ENCODE measurements at places on chromosomes 3 and 15.
A peak's percentile ranks its signal among the peaks of the same experiment; 100 is the strongest.

- no peak for DNase-seq
These were observed 26.4 kb upstream of the APEH start for GRCh38 chr3:49647741-49648140.

DNA sequence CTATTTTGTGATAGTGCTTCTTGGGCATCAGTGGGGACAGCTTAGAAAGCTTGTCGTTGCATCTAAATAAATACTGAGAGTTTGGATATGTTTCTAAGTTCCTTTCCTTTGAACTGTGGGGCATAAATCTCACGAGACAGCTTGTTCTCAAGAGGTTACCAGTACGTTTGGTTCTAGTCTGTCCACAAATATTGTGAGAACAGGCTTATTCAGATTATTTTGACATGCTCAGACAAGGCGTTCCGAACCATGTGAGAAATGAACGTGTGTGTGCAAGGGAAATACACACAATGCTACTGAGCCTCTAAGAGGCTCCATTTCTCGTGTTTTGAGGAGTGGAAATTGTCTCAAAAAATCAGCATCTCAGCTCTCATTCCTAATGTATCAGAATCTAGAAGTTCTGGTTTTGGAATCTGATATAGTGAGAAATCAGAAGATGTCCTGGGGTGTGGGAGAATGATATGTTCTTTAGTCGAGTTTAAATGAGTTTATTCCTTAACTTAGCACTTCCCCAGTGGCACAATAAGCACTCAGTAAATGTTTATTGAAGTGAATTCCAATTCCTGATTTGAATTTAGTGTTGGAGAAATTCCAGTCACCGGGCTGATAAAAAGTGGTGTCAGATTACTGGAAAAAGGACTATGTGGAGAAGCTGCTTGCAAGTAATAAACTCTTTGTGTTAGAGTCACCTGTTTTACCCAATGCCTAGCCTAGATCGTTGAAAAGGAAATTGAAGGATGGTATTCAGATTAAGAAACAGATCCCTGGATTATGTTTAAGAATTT is 481.5 kb downstream of the LPP start:
- DNase-seq: no peak

GRCh38 chr3:14806641-14807263 is 12.0 kb upstream of the FGD5 start:
- peak; percentile 16 for DNase-seq

GRCh38 chr3:185717121-185717520 is 107.7 kb downstream of the IGF2BP2 start:
- no peak for DNase-seq

GRCh38 chr3:39221141-39221530 is 28.7 kb upstream of the XIRP1 start:
- no peak for DNase-seq

- peak; percentile 67 for DNase-seq
These were observed 3.6 kb upstream of the CLDN16 start for GRCh38 chr3:190384309-190384756.

GRCh38 chr3:128340198-128340903 is 126.3 kb downstream of the DNAJB8 start:
- no peak for DNase-seq

Data from hematopoietic multipotent progenitor cell treated with erythropoietin and hydrocortisone succinate and interleukin-3 and kit ligand, for 8 days (in vitro differentiated cells).